ENCODE measurements at places on chromosomes 7 and 10.
A peak's percentile ranks its signal among the peaks of the same experiment; 100 is the strongest.

DNA sequence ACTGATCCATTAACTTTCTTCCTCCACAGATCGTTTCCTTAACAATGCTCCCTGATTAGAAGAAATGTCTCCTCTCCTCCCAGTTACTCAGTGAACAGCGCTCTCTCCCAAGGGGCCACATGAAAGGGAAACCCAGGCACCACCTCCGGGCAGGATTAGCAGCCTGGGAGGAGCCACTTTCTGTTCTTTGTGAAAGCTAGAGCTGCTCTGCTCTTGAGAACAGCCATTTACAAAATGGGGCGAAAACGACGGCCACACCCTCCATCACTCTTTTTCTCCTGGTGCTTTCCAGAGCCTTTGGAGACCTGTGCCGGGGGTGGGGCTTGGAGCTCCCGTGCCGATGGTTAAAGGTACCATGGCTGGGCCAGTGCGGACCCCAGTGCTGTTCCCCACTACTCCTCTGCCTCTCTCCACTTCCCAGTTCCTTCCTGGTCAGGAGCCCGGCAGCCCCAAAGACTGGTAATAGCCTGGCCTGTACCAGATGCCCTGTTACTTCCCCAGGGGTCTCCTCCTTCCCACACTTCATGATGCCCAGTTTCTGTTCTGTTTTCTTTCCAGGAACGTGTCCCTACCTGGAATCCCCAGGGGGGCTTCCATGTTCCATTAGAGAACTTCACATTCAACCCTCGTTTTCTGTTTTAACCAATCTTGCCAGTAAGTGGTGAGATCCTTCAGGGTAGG, 402.9 kb upstream of the GALNT17 start:
- DNase-seq, result no peak

GRCh38 chr10:11424456-11425295, 186.8 kb downstream of the USP6NL start:
- no peak for DNase-seq

GRCh38 chr10:130557181-130557845, 421.1 kb downstream of the GLRX3 start:
- DNase-seq, result no peak

DNA sequence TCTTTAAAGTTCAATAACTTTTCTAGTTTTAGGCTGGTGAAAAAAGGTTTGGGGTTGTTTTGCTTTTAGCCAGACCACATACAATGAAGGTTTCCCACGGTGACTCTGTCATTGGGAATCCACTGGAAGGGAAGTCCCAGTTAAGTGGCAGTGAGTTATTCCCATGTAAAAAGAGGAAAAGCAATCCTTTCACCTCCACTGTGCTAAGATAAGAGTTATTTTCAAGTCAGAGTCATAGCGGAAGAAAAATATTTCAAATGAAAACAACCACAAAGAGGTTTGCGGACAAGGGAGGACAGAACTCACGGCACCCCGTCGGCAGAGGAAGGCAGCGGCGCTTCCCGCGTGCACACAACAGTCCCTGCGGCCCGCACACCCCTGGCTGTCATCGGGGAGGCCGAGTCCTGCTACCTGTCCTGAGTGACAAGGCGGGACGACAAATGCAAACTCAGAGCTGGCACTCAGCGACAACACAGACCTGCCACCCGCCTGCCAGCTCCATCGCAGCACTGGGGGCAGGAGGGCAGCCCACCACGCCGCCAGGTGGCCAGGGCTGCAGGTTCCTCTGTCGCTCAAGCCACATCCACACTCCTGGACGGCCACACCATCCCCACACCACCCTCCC, 9.3 kb upstream of the PAPOLB start:
- no peak for DNase-seq

DNA sequence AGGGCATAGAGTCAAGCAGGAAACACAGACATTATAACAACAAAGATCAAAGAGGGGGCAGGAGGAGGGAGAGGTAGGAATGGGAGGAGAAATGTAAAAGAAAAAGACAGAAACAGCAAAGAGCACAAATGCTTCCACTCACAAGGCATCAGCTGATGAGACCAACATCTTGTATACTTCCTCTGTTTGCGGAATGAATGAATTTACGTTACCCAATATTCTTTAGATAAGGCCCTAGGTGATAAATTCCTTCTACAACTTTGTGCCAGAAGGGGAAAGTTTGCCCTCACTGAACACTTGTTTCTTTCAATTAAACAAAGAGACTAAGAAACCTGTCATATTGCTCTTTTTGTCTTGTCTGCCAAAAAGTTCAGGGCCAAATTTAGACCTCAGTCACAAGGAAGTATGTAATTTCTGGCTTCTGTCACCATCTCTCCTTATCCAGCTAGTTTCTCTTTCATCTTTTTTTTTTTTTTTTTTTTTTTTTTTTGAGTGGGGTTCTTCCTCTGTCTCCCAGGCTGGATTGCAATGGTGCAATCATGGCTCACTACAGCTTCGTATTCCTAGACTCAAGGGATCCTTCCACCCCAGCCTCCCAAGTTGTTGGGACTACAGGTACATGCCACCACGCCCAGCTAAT, 116.4 kb upstream of the NANOS1 start:
- DNase-seq, result no peak

DNA sequence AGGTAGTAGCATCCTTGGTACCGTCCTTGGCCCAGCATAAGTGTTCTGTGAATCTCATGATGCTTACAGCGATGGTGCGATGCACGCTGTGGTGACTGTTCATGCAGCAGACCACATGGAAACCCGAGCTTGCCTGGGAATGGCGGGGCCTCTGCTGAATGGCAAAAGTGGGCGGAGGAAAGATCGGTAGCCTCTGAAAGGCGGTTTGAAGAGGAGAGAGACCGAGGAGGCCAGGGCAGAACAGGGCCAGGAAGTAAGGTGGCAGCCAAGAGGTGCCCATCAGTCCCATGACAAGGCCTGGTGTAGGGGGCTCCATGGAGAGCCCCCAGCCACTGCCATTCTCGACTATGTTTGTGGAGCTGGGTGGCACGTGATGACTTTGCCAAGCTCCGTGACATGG, 33.2 kb upstream of the CNPY1 start:
- no peak for DNase-seq

DNA sequence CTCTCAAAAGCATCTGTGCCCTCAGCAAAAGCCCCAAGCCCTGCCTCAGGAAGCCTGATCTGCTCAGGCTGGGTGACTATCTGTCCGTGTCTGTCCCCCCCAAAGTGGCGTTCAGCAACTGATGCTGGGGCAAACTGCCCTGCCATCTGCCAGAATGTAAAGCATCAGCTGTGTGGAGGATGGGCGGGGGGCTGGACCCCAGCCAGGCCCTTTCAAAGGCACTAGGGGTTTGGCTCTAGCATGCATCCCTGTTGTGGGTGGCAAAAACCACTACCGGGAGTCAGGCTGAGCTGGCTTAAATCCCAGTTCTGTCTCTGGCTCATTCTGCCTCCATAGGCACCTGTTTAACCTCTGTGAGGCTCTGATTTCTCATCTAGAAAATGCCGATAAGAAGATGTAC, 35.5 kb downstream of the GPRIN2 start:
- no peak for DNase-seq

- no peak for DNase-seq
Measured at GRCh38 chr10:51700228-51700817, 928 bp upstream of the CSTF2T start.

DNA sequence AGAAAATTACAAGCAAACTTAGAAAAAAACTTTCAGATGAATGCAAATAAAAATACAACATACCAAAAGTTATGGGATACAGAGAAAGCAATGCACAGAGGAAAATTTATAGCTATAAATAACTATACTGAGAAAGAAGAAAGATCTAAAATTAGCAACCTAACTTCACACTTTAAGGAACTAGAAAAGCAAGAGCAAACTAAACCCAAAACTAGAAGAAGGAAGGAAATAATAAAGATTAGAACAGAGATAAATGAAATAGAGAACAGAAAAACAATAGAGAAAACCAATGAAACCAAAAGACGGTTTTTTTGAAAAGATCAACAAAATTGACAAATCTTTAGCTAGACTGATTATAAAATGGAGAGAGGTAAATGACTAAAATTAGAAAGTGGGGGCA, 9.6 kb upstream of the STRA8 start:
- no peak for DNase-seq

GRCh38 chr10:76026176-76026771, 594.9 kb downstream of the LRMDA start:
- DNase-seq, result no peak

GRCh38 chr7:134697205-134697886, 50.7 kb downstream of the BPGM start:
- DNase-seq, result no peak

DNA sequence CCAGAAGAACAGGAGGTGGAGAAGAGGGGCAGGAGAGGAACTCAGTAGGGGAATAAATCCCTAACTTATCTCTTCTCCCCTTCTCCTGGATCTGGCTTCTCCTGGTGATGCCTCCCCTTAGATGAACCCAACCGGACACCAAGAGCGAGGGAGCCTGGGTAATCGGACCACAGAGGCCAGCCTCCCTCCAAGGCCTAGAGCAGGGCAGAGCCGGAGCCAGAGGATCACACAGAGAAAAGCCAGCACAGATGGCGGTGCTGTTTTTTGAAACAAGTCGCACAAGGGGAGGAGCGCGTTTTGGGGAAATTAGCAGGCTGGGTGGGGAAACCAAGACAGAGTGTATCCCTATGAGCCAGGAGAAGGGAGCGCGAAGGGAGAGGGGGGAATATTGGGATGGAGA, 4.9 kb upstream of the SRRM3 start:
- DNase-seq, result no peak

GRCh38 chr7:42120191-42120590, 116.8 kb downstream of the GLI3 start:
- no peak for DNase-seq

GRCh38 chr10:108307925-108308312, 1143.4 kb upstream of the SORCS1 start:
- DNase-seq, result no peak

DNA sequence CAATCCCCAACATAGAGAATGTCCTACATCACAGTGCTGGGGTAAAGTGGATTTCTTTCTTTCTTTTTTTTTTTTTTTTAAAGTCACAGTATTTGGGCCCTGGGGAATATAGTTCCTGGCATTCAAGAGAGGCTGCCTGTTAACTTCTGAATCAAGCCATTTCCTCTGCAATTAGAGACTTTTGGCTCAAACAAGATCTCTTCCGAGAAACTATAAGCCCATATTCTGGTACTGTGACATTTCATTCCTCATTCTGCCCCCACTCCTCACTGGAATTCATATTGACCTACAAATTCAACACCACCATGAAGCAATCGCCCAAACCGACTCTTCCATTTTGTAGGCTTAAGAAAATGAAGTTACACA, 187.4 kb downstream of the PHTF2 start:
- no peak for DNase-seq

DNA sequence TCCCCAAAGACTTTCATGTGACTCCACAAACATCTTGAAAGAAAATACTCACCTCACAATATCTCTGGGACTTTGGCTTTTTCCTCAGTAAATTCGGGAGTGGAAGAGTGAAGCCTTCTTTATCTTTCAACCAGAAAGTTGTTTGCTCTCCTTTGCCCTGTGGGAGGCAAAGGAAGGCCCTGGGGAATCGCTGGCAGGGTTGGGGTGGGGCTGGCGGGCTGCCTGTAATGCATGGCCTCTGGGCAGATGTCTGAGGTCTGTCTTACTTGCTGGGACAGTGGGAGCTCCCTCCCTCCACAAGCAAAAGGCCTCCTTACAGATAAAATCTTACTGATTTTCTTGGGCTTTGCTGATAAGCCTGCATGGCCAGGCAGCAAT, 24.9 kb downstream of the TECTB start:
- DNase-seq, result no peak

DNA sequence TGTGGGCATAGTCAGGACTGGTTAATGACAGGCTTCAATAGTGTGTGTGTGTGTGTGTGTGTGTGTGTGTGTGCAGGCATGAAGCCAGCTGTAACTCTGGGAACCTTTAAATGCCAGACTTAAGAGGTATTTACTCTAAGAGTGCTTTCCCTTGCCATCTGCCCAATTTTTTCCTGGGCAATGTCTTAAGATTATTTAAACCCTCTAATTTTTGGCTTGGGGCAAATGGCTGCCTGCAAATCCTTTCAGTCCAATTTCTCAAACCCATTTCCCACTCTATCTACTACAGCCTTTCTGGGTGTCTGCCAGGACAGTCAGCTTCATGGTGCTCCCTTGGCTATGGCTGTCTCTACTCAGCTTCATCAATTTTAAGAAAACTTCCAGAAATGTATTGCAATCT, 62.6 kb upstream of the C1GALT1 start:
- no peak for DNase-seq

GRCh38 chr10:87092376-87092860, 2.2 kb downstream of the GLUD1 start:
- no peak for DNase-seq

DNA sequence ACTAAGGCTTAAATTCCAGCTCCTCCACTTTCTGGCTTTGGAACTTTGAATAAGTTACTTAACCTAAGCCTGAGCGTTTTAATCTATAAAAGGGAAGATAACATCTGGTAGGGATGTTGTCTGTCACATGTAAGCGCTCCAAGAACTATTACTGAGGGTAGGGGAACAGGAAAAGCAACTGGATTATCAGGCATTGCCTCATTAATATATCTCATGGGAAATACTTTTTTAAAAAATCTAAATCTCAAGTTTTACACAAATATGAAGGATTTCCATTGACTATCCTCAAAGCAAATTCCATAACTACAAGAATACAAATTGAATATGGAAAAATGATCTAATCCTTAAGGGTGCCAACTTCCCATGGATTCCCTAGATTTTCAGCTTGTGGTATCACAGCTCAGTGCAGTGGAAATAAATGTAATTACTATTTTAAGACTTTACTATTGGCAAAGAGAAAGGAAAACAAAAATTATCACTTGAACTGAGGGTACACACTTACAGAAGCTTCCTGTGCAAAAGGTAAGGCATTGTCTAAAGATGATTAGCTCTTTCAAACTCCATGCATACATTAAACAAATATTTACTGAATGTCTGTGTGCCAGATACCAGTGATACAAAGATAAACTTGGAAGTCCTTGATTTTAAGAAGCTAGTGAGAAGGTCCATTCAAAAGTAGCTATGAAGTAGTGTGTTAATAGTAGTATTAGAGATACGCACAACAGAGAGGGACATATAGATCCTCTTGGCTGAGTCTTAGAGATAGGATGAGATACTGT, 38.4 kb downstream of the NT5C2 start:
- DNase-seq, result no peak

DNA sequence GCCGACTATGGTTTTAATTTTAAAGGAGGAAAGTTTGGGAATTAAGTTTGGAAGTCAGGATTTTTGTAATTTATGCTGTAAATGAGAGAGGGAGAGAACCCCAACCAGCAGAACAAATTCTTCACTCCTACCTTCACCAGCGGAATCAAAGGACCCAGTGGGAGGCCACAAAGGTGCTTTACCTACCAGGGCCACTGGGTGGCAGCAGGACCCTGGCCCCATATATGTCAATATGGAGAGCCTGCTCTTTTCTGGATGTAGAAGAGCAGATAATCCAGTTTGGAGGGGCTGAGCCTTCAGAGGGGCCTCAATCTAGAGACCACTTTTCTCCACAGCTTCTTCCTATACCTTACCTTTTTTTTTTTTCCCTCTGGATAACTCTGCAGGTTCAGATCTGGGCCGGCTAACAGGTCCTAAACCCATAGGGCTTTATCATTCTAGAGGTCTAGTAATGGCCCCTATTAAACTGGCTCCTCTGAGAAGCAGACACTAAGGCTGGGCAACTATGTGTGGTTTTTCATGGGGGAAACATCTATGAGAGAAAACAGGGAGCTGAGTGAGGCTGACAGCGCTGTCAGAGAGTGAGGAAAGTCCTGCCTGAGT, 8.5 kb upstream of the SCD start:
- DNase-seq, result peak; percentile 75
